ENCODE measurements at places on chromosomes 16 and 17.
A peak's percentile ranks its signal among the peaks of the same experiment; 100 is the strongest.

GRCh38 chr17:67742025-67742424 lies 24.3 kb downstream of the NOL11 start:
- DNase-seq, result no peak

DNA sequence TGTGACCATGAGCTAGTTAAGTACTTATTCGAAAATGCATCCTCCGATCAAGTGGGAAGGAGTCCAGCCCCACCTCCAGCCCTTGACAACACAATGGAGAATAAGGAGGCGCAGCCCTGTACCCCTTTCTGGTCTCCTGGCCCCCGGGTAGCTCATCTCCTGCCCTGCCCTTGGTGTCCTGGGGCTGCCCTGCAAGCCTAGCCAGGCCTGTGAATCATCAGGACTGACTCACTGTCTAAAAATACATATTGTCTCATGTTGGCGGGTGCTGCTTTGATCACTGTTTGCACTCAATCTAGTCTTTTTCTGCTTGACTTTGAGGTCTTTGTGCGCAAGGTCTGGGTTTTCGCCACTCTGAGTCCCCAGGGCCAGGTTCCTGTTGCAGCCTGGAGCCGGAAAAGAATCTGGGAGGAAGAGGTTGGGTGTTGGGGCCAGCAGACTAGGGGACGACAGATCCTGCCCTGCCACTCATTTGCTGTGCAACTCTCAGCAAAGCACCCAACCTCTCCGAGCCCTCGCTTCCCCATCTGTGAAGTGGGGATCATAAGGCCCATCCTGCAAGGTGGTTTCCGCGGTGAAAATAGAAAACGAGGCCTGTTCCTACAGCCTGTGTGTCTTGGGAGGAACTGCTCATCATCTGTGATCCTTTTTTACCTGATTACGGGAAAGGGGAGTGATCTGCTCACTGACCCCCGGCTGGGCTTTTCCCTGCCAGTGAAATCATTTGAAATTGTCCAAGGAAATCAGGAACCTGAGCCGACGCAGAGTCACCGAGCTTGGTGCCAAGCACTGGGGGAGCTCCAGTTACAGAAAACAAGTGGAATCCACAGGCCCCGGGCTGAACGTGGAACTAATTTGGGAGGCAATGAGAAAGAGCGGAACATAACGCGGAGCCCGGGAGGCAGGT lies 230.4 kb downstream of the PARN start:
- DNase-seq, result peak; percentile 8

DNA sequence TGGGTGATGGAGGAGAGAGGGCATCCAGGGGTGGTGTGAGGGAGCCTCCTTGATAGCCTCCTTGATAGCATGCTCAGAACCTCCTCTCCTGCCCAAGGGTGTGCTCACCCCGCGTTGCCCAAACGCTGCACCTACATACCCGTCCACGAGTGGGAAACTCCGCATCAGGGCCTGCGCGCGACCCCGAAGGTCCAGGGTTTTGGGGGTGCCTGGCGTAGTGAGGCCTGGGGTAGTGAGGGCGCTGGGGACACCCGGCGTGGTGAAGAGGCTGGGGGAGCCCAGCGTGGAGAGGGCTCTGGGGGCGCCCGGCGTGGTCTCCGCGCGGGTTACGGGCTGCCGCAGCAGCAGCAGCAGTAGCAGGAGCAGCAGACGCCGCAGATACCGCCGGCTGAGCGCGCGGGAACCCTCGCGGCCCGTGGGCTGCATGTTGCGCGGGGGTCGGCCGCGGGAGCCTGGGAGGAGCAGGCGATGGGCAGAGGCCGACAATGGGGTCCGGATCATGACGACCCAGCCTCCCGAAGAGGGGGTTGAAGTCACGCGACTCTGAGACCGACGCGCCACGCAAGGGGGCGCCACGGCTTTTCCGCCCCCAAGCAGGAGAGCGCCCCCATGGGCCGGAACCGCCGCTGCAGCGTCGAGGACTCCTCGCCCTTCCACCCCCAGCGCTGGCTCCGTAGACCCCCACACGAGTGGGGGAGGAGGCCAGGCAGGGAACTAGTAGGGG lies at the start of gene DPEP3:
Gene DPEP3, minus strand, starts transcription at position 545 of the 724 bp plus-strand sequence. Its CDS starts 119 bp downstream, at position 426.
- no peak for DNase-seq

- no peak for DNase-seq
Observed at GRCh38 chr16:4404247-4404966, 12.0 kb downstream of the CORO7 start.

GRCh38 chr17:18968945-18969887 lies 17.3 kb downstream of the SLC5A10 start:
- no peak for DNase-seq

Measured in pons (tissue), 1 donor.